ENCODE measurements at places on chromosomes 11 and 22. TPM values are rescaled to one million over a fixed set of nuclear protein-coding genes. Genes with fewer than 3 reads are reported as not detected.
A peak's percentile ranks its signal among the peaks of the same experiment; 100 is the strongest.

HMBS gene
- total RNA-seq = 50.5 TPM

GRCh38 chr11:71977743-71978418 lies 20.8 kb upstream of the IL18BP start:
- H3K27ac ChIP-seq = no peak overlapping the region
- no peaks in the 10 kb centered on the region for H3K36me3 ChIP-seq
- DNase-seq = peak; percentile 65
- no peaks in the 10 kb centered on the region for H3K27me3 ChIP-seq

DNA sequence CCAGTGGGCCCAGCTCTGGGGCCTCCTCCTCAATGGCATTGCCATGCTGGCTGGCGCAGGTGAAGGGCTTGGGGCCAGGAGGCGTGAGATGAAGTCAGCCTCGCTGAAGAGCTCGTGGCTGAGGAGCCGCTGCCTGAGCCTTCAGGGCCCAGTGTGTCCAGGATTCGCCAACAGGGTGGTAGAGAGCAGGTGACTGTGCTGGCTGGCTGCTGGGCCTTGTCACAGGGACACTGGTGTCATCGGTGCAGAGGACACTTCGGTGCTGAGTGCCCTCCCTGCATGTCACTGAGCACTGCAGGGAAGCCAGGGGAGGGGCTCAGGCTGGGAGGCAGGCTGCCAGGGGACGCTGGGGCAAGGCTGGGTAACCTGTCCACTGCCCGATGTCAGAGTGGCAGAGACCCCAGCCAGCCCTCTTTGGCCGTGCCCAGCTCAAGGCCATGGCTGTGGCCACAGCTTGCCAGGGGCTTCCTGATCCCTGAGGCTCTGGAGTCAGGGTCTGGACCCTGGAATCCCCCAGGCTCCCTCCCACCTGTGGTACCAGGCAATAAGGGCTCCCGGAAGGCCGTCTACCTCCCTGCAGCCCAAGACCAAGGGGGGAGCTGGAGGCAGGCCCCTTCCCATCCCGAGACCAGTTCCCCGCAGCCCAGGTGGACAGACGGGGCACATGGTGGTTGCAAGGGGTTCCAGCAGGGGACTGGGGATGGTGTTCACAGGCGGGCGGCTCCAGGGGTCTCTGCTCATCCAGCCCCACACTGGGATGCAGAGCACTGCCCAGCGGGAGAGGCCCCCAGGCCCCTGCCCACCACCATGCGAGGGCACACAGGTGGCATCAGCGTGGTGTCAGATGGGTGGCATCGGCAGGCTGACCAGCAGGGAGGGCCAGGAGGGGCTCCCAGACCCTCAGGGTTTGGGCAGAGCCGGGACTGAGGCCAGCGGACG lies 63.9 kb downstream of the ARFGAP3 start:
- H3K4me3 ChIP-seq = no peak overlapping the region
- no peaks in the 10 kb centered on the region for H3K27me3 ChIP-seq
- H3K27ac ChIP-seq = no peak overlapping the region
- no peaks in the 10 kb centered on the region for H3K36me3 ChIP-seq

DNA sequence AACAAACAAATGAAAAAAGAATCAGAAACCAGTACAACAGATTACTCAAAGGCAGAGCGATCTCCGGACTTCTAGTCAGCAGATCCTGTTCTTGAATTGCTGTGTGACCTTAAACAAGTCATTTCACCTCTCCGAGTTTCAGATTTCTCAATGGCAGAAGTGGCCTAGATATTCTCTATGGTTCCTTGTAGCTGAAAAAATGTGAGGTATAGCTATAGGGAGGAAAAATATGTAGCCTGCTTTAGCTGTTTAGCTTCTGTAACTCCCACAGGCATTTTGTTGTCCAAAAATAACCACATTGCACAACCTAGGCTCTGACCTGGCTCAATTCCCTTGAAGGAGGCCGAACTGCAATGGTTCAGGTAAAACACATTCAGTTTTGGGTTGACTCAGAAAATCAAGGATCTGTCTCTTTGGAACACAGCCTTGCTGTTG lies 100.7 kb downstream of the DBX1 start:
- no peaks in the 10 kb centered on the region for H3K4me1 ChIP-seq
- no peak overlapping the region for H3K4me3 ChIP-seq
- H3K36me3 ChIP-seq = no peaks in the 10 kb centered on the region
- no peaks in the 10 kb centered on the region for H3K27me3 ChIP-seq

GRCh38 chr11:134861490-134862104 lies 449.6 kb upstream of the B3GAT1 start:
- no peak overlapping the region for H3K27ac ChIP-seq
- no peaks in the 10 kb centered on the region for H3K4me1 ChIP-seq
- H3K27me3 ChIP-seq = no peaks in the 10 kb centered on the region
- no peak overlapping the region for H3K4me3 ChIP-seq
- no peak for DNase-seq

- no peaks in the 10 kb centered on the region for H3K4me1 ChIP-seq
- no peak overlapping the region for H3K4me3 ChIP-seq
- no peaks in the 10 kb centered on the region for H3K27me3 ChIP-seq
- H3K27ac ChIP-seq = peak overlapping the region; percentile 45
Measured at GRCh38 chr11:14656536-14657457, 13.2 kb downstream of the PDE3B start.

DNA sequence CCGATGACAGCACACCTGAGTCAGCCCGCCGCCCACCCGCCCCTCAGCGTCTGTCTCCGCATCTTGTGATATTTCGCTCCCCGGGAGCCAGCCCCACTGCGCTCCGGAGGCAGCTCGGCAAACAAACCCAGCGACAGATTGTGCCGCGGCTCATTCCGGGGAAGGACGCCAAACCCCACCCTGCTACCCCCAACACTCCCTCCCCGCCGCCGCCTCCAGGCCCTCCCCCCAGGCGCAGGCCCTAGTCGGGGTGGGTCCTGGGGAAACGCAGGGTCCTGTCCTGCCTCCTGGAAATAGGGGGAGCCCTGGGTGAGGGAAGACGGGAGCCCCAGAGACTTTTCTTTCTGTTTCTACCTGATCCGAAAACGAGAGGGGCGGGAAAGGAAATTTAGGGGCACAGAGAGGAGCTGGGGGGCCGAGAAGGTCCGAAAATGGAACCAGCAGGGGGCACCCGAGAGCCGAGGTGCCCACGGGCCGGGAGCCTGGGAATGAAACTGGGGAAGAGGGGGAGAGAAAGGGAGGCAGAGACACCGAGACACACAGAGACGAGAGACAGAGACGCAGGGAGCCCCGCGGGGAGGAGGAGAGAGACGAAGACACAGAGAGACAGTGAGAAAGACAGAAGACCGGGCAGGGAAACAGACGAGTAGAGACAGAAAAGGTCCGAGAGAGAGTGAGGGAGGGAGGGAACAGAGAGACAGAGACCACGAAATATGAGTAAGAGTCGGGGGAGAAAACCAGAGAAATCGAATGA lies 1.7 kb upstream of the RTN4RL2 start:
- H3K4me1 ChIP-seq = peaks cover 15% of the 10 kb centered on the region
- peak; percentile 74 for DNase-seq
- peak overlapping the region; percentile 38 for H3K4me3 ChIP-seq
- peaks cover 35% of the 10 kb centered on the region for H3K27me3 ChIP-seq
- no peak overlapping the region for H3K27ac ChIP-seq
- no peaks in the 10 kb centered on the region for H3K36me3 ChIP-seq

DNA sequence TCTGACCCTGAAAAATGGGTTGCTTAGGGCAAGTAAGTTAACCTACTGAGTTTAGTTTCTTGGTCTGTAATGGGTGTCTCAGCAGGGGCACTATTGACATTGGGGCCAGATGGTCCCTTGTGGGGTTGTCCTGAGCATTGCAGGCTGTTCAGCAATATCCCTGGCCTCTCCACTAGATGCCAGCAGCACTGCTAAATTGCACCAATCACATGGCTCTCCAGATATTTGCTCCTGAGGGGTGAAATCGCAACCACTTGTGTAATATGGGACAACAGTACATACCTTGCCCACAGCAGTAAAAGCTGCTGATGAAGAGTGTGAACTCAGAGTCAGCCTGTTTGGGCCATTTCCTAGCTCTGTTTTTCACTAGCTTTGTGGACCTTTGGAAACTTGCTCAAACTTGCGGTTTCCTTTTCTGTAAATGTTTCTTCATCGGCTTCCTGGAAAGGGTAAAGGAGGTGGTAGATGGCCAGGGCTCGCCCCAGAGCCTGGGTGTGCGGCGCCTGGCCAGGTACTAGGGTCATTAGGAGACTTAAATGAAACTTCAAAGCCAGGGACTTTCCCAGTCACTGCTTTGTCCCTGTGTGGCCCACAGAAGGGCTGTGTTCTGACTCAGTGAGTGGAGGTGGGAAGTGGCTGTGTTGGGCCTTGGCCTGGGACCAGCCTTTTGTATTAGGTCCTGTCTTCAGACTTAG lies 13.0 kb downstream of the NCF4 start:
- H3K4me1 ChIP-seq = no peaks in the 10 kb centered on the region
- peak overlapping the region; percentile 25 for H3K27ac ChIP-seq
- H3K4me3 ChIP-seq = no peak overlapping the region
- no peaks in the 10 kb centered on the region for H3K36me3 ChIP-seq
- DNase-seq = no peak

GRCh38 chr11:73040046-73040445 lies 102.1 kb downstream of the FCHSD2 start:
- H3K27me3 ChIP-seq = no peaks in the 10 kb centered on the region
- no peaks in the 10 kb centered on the region for H3K36me3 ChIP-seq
- no peaks in the 10 kb centered on the region for H3K4me1 ChIP-seq
- no peak for DNase-seq

XRCC6 gene
- total RNA-seq = 203 TPM

GRCh38 chr11:86588566-86589090 lies 83.8 kb downstream of the ME3 start:
- no peak for DNase-seq
- H3K27me3 ChIP-seq = no peaks in the 10 kb centered on the region
- no peaks in the 10 kb centered on the region for H3K4me1 ChIP-seq
- no peaks in the 10 kb centered on the region for H3K36me3 ChIP-seq
- H3K27ac ChIP-seq = no peak overlapping the region

ARAP1 gene
- 70.4 TPM for total RNA-seq
